Renal cortical epithelial cell (primary cell): ENCODE measurements at places on chromosomes 16 and 17.
A peak's percentile ranks its signal among the peaks of the same experiment; 100 is the strongest.

DNA sequence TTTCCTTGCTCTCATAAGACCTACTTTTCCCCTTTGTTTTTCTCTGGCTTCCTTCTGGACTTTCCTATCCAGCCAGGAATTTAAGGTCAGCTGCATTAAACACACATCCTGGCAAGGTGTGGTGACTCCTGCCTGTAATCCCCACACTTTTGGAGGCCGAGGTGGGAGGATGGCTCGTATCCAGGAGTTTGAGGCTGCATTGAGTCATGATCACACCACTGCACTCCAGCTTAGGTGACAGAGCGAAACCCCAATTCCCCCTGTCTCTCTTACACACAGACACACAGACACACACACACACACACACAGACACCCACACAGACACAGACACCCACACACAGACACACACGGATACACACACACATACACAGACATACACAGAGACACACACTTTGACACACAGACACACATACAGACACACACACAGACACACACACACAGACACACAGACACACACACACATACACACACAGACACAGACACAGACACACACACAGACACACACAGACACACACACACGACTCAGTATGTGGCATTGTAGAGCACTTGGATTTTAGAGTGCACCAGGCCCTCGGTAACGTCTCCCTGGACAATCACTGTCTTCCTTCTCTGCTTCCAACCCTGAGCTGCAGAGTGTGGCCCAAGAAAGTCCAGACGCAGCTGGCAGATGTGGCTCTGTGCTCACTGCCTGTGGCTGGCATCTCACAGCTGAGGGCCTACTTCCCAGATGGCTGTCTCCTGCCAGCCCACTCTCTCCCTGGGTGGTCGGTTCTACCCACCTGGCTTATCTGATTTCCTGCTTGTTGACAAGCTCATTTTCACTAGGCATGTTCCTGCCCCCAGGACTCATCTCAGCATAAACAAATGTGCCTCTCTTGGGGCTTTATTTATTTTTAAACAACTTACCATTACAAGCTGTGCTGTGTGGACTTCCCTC is 39.0 kb downstream of the NLRP1 start:
- DNase-seq, result no peak

- DNase-seq, result no peak
Measured at GRCh38 chr16:20243731-20244281, 83.5 kb downstream of the GP2 start.

DNA sequence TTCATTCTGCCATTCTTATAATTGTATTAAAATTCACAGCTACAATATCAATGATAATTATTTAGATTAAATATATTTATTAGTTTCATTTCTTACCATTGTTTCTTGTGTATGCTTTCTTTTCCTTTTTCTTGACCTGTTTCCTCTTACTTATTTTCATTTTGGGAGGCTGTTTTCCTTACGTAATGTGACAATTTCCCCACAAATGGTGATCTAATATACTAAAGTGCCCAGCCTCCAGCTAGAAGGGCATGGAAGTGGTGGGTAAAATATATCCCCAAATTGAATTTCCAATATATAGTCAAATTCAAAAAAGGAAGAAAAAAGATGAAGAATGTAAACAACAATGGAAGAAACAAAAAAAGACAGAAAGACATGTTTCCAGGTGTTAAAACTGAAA is 1.5 kb upstream of the ABCA6 start:
- DNase-seq, result no peak

DNA sequence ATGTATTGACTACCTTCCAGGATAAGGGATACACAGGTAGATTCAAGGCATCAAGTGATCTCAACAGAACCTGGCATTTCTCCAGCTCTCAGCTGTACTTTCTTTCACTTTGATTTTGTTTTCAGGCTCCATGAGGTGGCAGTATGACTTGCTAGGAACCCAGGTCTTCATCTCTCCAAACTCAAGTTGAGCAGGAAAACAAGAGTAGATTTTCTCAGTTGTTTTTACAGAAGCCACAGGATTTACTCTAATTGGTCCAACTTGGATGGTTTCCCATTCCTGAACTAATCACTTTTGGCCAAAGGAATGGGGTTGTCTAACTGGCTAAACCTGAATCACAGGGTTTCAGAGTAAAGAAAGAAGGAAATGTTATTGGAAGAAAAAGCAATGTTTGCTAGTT is 146.6 kb downstream of the TRIM37 start:
- DNase-seq, result peak; percentile 94

DNA sequence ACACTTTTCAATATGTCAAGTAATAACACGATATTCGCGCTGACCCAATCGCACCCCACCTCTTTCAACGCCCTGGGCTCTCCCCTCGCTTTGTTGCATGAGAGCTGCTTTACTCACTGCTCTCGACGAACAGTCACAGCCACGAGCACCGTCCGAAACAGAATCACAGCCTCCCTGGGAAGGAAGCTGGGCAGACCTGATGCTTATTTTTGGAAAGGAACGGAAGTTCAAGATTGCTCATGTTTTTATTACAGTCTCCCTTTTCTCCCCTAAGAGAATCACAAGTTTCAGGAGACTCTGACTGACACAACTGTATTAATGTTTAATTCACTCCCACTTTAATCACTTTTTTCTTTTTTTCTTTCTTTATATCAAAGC is 67.8 kb downstream of the ANKRD11 start:
- DNase-seq, result no peak

DNA sequence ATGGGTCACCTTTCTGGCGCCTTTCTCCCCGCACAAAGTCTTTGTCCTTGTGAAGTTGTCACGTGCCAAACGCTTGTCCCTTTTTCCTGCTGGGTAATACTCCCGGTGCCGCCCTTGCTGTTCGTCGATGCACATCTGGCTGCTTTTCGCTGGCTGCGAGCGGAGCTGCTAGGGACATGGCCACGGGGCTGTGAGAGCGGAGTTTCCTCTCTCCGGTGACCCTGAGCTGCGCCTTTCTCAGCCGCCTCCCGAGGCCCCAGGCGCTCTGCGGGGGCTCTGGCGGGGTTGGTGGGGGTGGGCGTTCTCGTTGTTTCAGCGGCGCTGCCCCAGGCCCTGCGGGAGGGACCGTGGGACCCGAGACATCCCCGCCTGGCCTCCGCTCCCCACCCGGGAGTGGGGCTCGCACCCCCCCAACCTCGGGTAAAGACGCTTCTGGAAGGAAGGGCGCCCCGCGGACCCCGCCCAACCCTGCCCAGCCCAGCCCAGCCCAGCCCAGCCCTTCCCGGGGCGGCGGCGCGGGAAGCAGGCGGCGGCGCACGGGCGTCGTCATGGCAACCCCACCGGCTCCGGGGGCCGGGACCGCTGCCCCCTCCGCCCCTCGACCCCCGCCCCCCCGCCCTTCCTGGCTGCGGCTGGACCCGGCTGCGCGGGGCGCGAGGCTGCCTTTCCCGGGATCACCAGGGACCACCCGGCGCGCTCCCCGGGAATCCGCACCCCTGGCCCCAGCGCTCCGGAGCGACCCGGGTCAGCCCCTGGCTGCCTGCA is 12.3 kb downstream of the CHMP6 start:
- no peak for DNase-seq
